ENCODE measurements at places on chromosomes 5 and 9. TPM values are rescaled to one million over a fixed set of nuclear protein-coding genes. Genes with fewer than 3 reads are reported as not detected.

The C9orf153 gene
- 0.26 TPM for total RNA-seq

The WHRN gene
- 0.25 TPM for total RNA-seq

The FOXD4L3 gene
- total RNA-seq = not detected

The TTC1 gene
- 54.8 TPM for total RNA-seq

The MELK gene
- 26.2 TPM for total RNA-seq

The SLC34A1 gene
- not detected for total RNA-seq

The OR1Q1 gene
- 0.26 TPM for total RNA-seq

The IFNW1 gene
- not detected for total RNA-seq

The SQSTM1 gene
- 903 TPM for total RNA-seq

The FOXD1 gene
- 0.44 TPM for total RNA-seq

The DHX29 gene
- 44.5 TPM for total RNA-seq

The FAM221B gene
- not detected for total RNA-seq

The SLC35A4 gene
- total RNA-seq = 18.5 TPM

The TRIM23 gene
- total RNA-seq = 33.4 TPM

The TMEM174 gene
- not detected for total RNA-seq

The SOHLH1 gene
- total RNA-seq = not detected

The MYOZ3 gene
- 0.40 TPM for total RNA-seq

The LECT2 gene
- total RNA-seq = not detected

The PLAC8L1 gene
- 0.40 TPM for total RNA-seq

The DCAF10 gene
- 21.7 TPM for total RNA-seq

The LRRTM2 gene
- total RNA-seq = 0.13 TPM

The EPB41L4B gene
- under 0.01 TPM for total RNA-seq

The AOPEP gene
- total RNA-seq = 128 TPM

The C9orf50 gene
- 0.13 TPM for total RNA-seq

The SCAMP1 gene
- total RNA-seq = 82.1 TPM

The TMED9 gene
- total RNA-seq = 212 TPM

Data from aortic smooth muscle cell (primary cell).